ENCODE measurements at places on chromosomes 13 and 19.

DNA sequence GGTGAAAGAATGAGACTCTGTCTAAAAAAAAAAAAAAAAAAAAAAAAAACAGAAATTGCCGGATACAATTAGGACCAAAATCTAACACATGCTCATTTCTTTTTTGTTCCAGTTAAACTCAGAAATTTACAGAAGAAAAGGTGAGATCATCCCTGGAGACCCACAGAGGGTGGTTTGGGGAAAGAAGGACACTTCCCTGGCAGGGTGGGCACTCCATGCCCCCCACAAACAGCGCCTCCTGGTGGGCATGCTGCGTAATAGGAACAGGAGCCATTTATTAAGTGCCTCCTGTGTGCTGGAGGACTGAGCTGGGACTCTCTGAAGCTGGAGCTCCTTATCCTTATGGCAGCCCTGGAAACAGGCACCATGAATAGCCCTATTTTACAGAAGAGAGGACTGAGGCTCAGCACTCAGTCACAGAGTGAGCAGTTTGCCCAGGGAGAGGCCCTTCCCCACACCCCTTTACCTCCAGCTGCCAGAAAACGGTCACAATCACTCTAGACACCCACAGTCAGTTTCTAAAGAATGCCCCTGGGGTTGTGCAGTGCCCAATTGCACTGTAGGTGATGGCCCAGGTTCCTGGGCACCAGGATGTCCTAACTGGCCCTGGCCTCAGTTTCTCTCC lies 10.1 kb downstream of the C19orf38 start:
- peak; percentile 63 for DNase-seq

DNA sequence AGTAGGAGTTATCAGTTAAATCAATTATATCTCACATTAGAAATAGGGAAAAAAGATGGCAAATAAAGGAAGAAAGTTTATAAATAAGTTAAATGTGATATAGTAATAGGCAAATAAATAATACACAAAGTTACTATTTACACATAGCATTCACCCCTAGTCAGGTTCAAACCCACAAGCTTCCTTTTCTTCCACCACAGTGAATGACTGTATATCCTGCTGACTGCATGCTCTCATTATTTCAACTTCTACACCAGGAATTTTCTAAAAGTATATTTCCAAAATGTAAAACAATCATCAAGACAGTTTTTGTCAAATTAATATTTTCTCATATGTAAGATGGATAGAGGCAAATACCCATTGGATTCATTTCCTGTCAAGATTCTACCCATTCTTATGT lies 548.6 kb upstream of the SLITRK5 start:
- DNase-seq: peak; percentile 86

GRCh38 chr19:12965017-12965811 lies 4.2 kb upstream of the DAND5 start:
- peak; percentile 79 for DNase-seq

- DNase-seq: no peak
Observed at GRCh38 chr13:73275163-73275562, 216.4 kb downstream of the KLF5 start.

- DNase-seq: no peak
Observed at GRCh38 chr13:33651766-33652165, 166.2 kb upstream of the RFC3 start.

- DNase-seq: peak; percentile 38
Observed at GRCh38 chr19:9885077-9885552, 50.0 kb downstream of the PIN1 start.

DNA sequence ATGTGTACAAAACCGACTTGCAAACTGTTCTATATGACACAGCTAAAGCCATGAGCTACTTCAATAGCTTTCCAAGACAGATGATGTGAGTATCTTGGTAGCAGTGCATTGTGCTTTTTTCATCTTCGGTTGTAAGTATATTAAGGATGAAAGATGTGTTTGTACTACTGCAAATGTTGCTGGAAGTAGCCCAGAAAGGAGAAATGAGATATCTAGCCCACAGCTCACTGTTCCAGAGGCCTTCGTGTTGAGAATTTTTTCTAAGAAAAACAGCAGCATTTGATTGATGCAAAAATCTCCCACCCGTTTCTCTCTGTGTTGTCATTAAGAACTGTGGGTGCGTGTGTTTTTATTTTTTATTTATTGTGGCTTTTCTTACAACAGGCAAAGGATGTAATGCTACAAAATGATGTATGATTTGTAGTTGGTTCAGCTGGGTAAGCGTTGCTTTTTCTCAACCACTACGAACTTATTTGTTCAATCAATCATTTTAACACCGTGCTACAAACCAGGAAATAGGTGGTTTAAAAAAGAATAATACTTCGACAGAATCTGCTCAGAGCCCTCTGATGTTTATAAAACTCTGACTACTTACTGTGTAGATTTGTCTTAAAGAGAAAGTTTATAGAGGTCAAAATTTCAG lies 41.6 kb upstream of the RFC3 start:
- DNase-seq: no peak

DNA sequence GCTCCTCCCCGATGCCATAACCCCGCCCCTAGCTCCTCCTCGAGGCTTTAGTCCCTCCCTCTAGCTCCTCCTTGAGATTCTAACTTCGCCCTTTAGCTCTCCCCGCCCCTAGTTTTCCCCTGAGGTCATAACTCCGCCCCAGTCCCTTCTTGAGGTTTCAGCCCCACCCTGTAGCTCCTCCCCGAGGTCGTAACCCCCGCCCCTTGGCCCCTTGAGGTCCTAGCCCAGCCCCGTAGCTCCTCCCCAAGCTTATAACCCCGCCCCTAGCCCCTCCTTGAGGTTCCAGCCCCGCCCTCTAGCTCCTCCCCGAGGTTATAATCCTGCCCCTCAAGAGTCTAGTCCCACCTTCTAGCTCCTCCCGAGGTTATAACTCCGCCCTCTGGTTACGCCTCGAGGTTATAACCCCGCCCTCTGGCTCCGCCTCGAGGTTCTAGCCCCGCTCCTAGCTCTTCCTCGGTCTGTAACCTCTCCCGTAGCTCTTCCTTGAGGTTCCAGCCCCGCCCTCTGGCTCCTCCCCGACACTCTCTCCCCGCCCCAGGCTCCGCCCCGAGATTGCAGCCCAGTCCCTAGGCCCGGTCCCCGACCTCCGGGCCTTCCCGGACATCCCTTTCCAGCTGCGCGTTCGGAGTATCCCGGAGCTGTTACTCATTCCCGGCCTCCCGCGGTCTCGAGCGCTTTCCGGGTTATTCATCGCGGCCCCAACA lies 1.4 kb downstream of the PLAUR start:
- DNase-seq: peak; percentile 99

- no peak for DNase-seq
Observed at GRCh38 chr13:52067237-52067636, 42.7 kb downstream of the UTP14C start.

- peak; percentile 66 for DNase-seq
Observed at GRCh38 chr13:26707122-26708006, 53.2 kb downstream of the GPR12 start.

DNA sequence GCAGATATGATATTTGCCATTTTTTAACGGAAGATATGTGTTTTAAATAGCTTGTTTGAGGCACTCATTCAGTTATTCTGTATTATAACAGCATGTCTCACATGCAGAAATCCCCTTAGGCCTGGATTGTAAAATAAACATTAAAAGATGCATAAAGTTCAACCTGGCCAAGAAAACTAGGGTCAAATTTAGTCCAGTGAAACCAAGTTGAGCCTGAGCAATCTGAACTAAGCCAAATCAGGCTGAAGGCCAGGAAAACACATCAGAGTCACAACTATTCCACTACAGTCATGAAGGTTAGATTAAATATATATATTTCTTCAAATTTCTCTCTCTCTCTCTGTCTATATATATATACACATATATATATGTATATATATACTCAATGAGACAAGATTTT lies 504.8 kb downstream of the SLITRK1 start:
- DNase-seq: no peak

DNA sequence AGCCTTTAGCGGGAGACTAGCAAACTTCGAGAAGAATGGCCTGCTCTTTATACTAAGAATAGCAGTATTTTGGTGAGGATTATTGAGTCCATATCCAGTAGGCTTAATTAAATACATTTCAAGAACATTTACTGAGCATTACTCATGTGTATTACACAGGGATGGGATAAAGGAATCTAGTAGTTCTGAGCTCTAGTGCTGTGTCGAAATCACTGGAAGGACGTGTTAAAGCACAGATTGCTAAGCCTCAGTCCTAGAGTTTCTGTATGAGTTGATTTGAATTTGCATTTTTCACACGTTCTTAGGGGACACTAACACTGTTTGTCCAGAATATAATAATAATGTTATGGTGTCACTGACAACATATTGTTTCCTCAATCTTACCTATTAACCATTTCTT lies 9.0 kb downstream of the ZNF302 start:
- no peak for DNase-seq

Data from ELR (cell line).